ENCODE measurements at places on chromosomes 6 and 20.

DNA sequence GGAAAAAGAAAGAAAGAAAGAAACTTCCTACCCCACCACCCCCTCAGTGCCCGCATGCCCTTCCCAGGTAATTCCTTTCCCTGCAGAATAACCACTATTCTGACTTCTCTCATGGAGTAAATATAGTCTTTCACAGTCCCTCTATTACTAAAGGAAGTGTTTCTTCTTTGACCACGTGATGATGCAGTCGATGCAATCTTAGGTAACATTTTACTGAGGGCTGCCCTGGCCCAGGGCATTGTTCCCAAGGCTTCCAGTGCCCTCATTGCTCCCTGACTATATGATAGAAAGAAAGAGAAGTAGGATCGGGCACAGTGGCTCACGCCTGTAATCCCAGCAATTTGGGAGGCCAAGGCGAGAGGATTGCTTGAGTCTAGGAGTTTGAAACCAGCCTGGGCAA is 29.1 kb downstream of the ARHGAP40 start:
- no peak for DNase-seq

- no peak for DNase-seq
These were observed 613.8 kb downstream of the TFAP2B start for GRCh38 chr6:51432481-51432880.

DNA sequence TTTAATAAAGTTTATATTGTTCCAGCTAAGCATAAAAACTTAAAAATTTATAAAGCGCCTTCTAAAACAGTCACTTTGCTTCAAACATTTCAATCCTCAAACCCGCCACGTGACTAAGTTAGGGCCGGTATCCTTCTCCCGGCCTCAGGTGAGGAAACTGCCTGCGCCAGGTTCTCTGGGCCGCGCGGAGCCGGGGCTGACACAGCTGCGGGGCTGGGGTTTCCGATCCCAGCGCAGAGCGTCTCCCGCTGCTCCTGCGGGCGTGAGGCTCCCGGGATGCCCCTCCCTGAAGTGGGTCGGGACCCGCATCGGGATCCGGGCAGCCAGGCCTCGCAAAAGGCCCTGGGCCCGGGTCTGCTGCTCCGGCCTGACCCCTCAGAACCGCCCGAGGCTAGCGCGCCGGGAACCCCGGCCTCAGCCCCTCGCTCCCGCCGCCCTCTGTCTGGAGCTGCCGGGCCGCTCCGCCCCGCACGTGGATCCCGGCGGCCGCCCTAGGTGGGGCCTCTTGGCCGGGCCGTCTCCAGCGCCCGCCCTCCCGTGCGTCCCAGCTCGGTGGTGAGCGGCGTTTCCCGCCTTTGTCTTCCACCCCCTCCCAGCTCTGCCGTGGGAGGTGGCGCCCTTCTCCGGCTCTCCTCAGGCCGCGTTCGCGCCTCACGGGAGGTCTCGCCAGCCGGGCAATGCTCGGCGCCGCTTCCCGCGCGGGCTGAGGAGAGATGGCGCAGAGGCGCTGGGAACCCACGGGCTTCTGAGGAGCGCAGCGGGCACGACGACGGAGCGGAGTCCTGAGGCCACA is 267.9 kb downstream of the DLL1 start:
- no peak for DNase-seq

- DNase-seq, result no peak
These were observed 34.2 kb downstream of the NHSL1 start for GRCh38 chr6:138465007-138465645.

- DNase-seq, result no peak
These were observed 5.5 kb upstream of the MTG2 start for GRCh38 chr20:62177307-62177706.

DNA sequence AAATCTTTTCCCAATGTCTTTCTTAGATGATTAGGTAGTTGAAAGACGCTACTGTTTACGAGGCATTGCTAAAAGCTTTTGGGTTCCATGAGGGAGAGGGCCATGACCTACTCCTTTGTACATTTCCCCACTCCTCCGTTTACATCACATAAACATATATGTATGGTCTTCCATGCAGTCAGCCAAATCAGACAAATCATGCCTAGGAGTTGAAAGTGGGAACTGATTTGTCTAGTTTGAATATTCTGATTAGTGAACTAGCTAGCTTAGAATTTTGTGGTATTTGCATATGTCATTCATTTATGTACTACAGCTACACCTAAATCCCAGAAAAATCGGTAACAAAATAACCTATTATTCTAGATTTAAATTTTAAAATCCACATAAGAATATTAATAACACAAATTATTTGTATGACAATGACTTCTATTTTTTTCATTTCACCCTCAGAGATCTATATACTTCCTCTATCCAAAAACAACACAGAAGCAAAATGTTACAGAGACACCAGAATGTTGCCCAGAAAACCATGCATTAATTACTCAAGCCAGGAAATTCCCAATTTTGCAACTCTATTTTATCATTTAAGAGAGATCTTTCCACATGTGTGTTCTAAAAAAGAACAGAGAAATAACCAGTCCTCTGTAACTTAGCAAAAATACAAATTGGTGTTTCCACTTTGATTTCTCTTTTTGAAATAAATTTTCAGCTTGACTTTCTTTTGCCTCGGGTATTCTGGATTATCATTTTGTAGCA is 231.9 kb downstream of the LAMA2 start:
- DNase-seq, result no peak

DNA sequence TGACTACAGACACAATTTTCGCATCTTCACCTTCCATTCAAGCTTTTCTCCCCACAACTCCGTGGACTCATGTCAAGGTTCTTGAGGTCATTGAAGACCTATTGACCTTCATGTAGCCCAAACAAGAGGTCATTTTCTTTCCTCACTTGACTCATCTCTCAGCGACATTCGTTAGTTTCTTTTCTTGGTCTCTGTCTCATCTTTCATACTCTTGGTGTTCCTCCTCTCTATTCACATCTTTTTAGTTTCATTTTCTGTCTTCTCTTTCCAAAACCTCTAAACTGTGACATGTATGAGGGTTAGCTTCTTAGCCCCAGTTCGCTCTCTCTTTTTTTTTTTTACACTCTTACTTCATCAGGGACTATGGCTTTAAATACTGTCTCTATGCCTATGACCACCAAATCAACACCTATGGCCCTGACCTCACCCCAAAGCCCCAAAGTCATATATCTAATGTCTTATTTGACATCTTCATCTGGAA is 128.6 kb upstream of the BACH2 start:
- DNase-seq, result no peak

DNA sequence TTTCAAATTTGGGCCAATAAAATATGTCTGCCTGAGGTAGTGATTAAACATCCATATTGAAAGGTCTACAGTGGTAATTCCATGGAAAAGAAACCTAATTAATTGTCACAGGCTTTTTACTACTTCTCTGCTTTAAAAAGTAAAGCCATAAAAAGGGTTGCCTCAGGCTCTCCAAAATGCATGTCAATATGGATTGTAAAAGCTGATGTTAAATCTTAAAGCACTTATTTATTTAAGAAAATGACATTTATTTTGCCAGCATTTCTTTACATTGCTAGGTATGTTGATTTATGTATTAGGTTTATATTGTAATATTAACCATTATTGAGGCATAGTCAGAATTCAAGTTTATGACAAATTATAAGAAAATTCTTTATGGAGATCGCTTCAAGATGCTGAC is 133.2 kb downstream of the OPN5 start:
- no peak for DNase-seq

DNA sequence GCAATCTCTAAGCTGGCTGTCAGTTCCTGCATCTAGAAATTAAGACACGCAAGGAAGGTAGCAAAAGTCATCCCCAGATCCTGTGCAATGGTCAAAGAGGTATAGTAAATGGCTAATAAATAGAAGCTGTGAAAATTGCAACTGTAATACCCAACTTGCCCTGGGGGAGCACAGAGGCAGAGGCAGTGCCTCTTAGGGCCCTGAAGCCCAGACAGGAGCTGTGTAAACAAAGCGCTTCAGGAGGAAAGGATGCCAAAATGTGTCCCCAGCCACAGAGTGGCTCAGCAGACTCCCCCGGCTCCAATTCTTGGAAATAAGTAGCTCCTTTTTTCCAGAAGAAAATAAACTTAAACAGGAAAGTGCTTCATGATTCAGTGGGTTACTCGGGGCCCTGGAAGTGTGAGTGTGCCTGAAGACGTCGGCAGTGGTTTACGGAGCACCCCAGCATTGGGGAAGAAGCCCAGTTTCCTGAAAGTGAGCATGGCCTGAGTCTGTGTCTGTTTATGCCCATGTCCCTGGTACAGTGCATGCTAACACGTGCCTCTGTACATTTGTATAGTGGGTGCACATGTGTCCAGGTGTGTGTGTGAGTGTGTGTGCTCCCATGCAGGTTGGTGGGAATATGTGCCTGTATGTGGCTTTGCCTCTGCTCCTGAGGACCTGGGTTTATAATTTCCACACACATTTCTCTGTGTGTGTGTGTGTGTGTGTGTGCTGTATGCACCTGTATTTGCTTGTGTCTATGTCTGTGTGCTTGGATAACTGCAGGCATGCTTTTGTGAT is 246.7 kb downstream of the MAFB start:
- DNase-seq, result no peak

DNA sequence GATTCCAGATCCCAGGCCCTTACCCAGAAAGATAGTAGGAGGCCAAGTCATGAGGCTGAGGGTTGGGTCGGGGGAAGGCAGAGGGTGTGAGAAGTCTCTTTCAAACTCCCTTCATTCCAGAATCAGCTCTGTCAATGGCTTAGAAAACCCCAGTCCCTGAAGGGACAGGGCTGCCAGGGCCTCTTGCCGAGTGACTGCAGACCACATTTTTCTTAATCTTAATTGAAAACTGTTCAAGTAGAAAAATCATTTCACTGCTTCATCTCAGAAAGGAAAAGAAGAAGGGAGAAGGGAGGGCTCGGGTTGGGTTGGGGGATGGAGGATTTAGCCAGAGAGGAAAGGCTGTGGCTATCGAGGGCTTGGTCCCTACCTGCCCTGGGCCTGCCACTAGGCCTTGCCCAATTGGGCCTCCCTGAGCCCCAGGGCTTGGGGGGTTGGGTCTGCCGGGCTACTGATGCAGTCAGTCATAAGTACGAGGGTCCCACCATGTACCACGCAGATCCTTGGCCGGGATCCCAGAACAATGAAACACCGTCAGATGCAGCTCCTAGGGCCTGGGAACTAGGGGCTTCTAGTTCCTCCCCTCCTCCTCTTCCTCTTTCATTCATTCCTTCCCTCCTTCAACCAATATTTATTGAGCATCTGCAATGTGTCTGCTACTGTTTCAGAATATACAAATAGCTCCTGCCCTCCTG is 44.0 kb upstream of the CTNNBL1 start:
- no peak for DNase-seq

DNA sequence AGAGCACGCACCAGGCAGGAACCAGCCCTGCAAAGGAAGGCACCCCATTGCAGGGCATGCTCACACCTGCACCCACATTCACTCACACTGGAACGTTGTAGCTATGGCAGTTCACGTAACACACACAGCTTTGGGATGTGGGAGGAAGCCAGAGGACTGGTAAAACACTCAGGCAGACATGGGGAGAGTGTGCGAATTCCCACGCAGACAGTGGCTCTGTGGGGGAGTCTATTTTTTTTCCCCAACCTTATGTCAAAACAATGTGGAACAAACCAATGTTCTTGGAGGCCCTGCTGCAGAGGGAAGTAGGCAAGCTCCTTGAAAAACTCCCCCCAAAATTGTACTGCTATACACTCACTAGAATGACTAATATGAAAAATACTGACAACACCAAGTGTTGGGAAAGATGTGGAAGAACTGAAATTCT is 91.0 kb downstream of the PPP1R14C start:
- DNase-seq, result no peak

GRCh38 chr6:90103056-90103800 is 193.4 kb downstream of the BACH2 start:
- no peak for DNase-seq

DNA sequence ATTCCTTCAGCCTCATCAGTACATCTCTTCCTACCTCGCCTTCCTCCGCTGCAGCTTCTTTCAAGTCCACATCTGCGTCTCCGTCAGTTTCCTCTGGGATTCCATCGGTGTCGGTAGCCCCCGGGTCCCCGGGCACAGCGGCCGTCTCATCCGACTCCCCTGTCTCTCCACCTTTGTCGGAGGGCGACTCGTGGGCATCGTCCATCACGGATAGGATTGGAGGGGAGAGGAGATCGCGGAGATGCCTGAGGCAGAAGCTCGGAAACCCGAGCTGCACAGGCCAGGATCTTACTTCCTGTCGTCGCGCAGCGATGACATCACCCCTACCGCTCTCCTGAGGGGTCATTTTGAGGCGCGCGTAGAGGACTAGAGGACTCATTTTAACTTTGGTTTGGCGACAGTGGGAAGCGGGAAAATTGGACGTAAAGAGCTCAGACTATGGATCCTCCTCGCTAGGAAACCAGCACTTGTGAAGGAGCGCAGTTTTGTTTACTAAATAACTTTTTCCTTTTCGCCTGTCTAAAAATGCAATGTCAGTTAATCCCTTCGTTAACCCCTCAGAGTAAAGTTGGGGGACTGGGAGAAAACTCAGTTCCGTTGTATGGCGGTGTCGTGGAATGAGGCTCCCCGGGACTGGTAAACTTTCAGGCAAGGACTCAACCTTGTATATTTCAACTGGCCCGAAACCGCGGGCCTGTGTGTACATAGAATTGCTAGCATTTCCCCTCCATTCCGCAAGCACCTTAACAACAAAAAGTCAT is at the start of gene TAF11:
Gene TAF11, minus strand, starts transcription at position 290 of the 761 bp plus-strand sequence. Its CDS starts 85 bp downstream, at position 205.
- DNase-seq, result peak; percentile 83

DNA sequence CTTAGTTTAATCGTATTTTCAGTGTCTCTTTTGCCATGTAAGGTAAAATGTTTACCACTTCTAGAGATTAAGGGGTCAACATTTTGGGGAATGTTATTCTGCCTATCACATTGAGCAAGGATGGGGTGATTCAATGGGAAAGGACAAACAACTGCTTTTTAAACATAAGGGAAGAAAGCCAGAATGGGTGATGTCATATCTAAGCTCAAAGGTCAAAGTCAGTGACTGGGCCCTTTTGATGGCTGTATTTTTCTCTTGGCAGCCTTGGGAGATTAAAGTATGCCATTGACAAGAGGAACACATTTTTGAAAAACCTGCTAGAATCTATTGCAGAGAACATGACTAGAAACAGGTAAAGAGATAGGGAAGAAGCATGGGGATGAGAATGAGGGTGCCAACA is 477.3 kb upstream of the IRAK1BP1 start:
- DNase-seq, result no peak

GRCh38 chr20:32906200-32906599 is 47.5 kb downstream of the EFCAB8 start:
- no peak for DNase-seq

DNA sequence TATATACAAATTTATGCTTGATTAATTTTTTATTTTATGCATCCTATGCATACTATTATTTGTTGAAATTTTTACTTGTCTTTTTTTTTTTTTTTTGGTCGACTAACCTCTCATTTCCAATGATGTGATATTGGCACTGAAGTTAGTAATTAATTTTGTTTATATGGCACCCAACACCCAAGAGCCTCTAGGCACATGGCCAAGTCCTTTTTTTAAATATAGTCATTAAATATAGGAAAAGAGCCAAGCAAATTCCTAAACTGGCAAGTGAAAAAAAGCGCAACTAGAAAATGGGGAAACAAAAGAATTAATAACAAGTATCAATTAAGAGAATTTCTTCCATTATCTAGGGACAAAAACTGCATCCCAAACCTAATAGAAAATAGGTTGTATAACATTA is 85.5 kb upstream of the HS3ST5 start:
- no peak for DNase-seq

All from stimulated activated CD8-positive, alpha-beta memory T cell treated with anti-CD3 and anti-CD28 coated beads, Interleukin-7, amount 100 ng/mL, for 4 hours (primary cell).